ENCODE measurements at places on chromosomes 4 and X. TPM values are rescaled to one million over a fixed set of nuclear protein-coding genes. Genes with fewer than 3 reads are reported as not detected.

DNA sequence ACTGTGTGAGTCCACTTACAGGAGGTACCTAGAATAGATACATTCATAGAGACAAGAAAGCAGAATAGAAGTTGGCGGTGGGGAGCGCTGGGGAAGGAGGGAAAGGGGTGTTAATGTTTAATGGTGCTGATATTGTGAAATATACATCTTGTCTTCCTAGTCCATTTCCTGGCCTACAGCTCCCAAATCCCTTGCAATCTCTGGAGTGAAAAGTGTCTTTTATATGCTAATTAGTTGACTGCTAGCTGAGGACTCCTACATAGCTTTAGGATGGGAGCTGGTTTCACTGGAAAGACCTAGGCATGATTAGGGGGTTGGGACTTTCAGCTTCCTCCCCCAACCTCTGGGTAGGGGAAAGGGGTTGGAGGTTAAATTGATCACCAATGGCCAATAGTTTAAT is 36.0 kb downstream of the FUNDC1 start:
- no peak for DNase-seq

GRCh38 chrX:20313899-20314298 is 47.2 kb upstream of the RPS6KA3 start:
- no peak for DNase-seq

- DNase-seq, result no peak
These were observed 246.4 kb downstream of the SH2D1A start for GRCh38 chrX:124592744-124593143.

GRCh38 chrX:150293311-150294013 is 69.7 kb upstream of the MAMLD1 start:
- no peak for DNase-seq

Gene RASL11B
- not detected for total RNA-seq

GRCh38 chrX:25523574-25524540 is 508.1 kb upstream of the ARX start:
- no peak for DNase-seq

Gene NDUFB11
- total RNA-seq, result 93.5 TPM

DNA sequence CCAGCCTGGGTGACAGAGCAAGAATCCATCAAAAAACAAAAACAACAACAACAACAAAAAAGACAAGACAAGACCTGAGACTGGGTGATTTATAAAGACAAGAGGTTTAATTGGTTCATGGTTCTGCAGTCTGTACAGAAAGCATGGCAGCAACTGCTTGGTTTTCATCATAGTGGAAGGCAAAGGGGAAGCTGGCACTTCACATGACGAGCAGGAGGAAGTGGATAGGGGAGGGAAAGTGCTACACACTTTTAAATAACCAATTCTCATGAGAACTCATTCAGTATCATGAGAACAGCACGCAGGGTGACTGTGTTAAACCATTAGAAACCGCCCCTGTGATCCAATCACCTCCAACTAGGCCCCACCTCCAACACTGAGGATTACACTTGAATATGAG is 28.4 kb upstream of the SLC10A7 start:
- no peak for DNase-seq

DNA sequence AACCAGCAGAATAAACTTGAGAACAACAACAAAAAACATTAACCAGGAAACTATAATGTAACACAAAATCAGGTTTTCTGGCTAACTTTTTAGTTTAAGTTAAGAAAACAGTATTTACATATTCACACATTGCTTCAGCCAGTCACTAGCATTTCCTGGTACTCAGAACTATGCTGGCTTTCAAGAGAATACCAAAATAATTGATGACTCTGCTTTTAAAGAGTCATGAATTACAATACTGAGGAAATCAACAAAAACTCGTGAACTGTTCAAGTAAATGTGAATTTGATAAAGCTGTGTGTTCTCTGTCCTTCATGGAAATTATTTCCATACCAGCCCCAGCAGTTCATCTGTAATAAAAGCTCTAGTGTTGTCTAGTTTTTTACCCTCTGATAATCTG is 27.4 kb downstream of the PRSS12 start:
- no peak for DNase-seq

GRCh38 chrX:38651625-38652601 is 90.6 kb downstream of the TSPAN7 start:
- no peak for DNase-seq

DNA sequence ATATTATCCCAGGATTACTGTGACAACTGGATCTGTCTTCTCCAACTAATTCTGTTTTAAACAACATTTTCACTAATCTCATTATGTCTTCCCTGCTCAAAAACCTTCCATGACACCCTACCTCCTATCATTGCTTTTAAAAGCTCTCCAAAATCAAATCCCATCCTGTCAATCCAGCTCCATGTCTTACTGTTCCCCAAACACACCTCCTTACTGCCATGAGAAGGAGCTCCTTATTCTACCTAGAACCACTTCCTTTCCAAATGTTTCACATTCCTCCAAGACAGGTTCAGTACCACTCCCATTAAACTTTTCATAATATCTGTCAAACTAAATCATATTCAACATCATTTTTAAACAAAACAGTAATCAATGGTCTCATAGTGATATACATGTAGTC is 66.9 kb upstream of the WDR17 start:
- DNase-seq, result no peak

GRCh38 chrX:71000139-71000538 is 68.0 kb downstream of the SNX12 start:
- DNase-seq, result no peak

GRCh38 chrX:17499512-17499911 is 124.5 kb downstream of the NHS start:
- no peak for DNase-seq

GRCh38 chr4:71537551-71538065 is 198.8 kb downstream of the SLC4A4 start:
- no peak for DNase-seq

Gene LIAS
- total RNA-seq, result 34.0 TPM

- no peak for DNase-seq
These were observed 79.9 kb downstream of the SLC7A11 start for GRCh38 chr4:138162259-138162658.

Gene SMARCAD1
- total RNA-seq, result 37.2 TPM

Gene PLP2
- total RNA-seq, result 95.2 TPM

- DNase-seq, result no peak
These were observed 104.1 kb upstream of the CASK start for GRCh38 chrX:42027367-42028000.

- DNase-seq, result no peak
These were observed 68.5 kb downstream of the ATP10D start for GRCh38 chr4:47553329-47554125.

GRCh38 chr4:143335979-143336780 is 496 bp upstream of the GAB1 start:
- no peak for DNase-seq

Gene MAGEB1
- not detected for total RNA-seq

Gene RTL9
- total RNA-seq, result not detected

Gene TRIM75
- not detected for total RNA-seq

DNA sequence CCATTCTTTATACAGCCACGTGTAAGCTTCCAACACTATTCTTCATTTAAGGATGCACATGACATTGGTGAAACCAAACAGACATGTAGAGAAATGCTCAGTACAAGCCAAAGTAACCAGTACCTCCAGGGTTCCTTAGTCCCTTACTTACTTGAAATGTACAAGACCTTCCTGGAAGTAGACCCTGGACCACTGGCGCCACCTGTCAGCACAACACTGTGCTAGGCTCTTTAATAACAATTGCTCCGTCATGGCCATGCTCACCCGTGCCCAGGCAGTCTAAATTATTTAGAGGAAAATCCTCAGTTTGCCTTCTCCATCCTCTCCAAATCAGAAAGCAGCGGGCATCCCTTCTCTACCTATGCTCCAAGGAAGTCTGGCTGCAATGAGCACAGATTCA is 52.7 kb downstream of the ADGRA3 start:
- no peak for DNase-seq

Gene MBNL3
- total RNA-seq, result 31.2 TPM

Gene F9
- not detected for total RNA-seq

Gene CT45A10
- not detected for total RNA-seq

Gene DSPP
- not detected for total RNA-seq

Gene TMEM47
- not detected for total RNA-seq

DNA sequence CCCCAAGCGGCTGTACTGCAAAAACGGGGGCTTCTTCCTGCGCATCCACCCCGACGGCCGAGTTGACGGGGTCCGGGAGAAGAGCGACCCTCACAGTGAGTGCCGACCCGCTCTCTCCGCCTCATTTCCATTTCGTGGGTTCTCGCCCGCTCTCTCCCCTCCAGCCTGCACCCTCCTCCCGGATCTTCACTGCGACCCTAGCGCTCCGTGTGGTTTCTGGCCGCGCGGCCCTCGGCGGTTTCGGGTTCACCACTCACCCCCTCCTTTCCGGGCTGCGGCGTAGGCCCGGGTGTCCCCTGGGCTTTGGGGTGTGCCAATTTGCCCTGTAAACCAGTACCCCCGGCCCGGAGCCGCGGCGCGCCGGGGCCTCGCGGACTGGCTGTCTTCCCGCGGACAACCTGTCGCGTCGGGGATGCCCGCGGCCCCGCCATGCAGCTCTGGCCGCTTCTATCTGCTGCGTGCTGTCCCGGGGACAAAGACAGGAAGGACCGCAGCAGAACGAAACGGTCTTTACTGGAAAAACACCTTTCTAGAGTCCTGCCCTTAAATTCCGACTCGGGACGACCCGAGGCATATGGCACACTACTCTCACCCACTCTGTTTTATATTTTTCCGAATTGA is 737 bp downstream of the FGF2 start:
- DNase-seq, result peak; percentile 4

Gene INTU
- total RNA-seq, result 0.38 TPM

Gene RENBP
- 3.5 TPM for total RNA-seq

Gene PLAC1
- not detected for total RNA-seq

DNA sequence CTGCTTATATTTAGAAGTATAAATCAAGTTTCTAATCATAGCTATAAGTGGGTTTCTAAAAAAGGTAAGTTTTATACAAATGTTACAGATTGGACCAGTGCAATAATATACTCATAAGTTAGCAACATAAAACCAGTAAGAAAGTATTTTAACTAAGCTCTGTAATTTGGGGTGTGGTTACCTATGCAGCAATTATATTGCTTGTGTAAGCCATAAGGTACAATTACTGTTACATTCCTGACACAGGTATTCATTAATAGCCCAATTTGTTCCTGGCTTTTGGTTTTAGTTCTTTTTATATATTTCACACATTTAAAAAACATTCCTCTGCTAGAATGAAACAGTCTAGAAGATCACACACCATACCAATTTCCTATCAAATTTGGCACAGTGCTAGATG is 115.1 kb downstream of the FRYL start:
- DNase-seq, result no peak

GRCh38 chrX:13693341-13693961 is 4.5 kb downstream of the RAB9A start:
- no peak for DNase-seq

DNA sequence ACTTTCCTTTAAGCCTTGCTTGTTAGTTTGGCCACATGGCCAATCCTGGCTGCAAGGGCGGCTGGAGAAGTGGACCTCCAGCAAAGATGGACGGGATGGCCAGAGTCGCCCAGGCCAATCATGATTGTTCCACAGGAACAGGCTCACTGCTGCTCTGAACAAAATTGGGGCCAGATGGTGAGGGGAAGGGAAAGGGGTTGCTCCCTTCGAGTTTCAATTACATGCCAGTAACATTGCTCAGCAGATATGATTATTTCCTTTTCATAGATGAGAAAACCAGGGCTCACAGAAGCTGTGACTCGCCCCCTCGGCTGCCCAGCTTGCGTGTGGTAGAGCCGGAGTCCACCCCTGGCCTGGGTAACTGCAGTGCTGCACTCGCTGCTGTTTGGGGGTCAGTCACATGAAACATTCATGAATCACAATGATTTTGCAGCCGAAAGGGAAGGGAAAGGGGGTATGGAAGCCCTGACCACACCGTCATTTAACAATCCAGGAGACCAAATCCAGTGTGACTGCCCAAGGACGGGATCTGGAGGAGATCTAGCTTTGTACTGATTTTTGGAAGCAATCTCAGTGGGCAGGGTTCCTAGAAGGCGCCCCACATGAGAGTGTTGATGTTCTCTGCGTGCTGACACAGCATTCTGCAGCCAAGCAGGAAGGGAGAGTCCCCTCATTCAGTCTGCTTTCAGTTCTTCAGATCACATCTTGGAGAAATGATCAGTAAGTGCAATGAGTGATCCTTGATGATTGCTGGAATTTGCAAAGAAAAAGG is 77.3 kb upstream of the MSX1 start:
- DNase-seq, result no peak

- DNase-seq, result no peak
These were observed 383 bp upstream of the TBC1D19 start for GRCh38 chr4:26583538-26583864.

DNA sequence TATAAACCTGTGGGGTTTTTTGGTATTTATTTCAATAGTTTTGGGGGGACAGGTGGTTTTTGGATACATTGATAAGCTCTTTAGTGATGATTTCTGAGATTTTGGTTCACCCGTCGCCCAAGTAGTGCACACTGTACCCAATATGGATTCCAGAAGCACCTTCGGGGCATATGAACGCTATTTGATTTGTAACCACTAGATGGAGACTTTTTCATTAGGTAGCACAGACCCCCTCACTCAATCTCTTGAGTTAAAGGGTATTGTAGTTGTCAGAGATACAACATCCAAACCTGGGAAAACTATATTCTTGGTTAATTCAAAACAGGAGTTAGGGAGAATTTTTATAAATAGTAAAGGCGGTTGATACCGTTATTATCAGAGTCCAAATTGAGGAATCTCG is 79.8 kb downstream of the SPANXN3 start:
- DNase-seq, result no peak

DNA sequence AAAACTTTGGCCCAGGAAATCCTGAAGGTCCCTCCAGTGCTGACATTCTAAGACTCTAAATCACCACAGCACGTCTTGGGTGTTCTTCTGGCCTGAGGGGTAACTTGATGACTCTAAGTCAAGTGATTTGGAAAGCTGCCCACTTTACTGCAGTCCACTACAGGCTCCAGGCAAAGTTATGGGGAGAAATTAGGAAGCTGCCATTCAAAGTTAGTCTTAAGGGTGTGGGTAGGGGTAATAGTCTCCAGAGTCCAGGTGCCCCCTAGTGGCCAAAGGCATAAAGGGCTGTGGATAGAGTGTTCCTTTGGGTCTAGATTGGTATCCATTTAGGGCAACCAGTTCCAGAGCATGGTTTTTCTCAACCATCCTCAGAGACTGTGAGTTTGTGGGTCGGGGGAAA is 38.7 kb upstream of the SLC16A2 start:
- DNase-seq, result peak; percentile 20

Gene TXK
- total RNA-seq, result 6.4 TPM

DNA sequence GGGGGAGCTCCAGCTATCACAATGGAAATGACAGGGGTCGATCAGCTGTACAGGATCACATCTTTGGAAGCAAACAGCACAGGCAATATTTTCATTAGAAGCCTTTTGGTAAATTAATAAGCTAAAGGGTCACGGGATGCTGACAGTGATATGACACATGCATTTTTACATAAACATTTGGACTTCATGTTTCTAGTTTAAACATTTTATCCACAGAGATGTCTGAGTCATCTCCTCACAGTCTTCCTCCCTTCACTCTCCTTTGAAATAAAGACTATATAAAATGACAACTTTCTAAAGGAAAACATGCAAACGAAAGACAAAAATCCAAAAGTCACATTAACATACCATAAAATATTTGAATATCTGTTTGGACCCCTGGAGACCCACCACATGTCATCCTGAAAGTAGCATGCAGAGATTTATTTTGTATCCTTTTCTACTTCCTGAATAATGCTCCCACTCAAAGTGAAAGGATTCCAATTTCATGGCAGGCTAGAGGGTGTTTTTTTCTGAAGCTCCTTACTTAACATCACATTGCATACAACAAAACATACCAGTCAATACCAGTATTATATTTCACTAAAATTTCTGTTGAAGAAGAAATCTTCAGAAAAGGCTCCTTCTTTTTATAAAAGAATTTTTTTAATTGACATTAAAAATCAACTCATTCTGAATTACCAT is 200.1 kb upstream of the PPARGC1A start:
- DNase-seq, result no peak

Gene FGFR3
- total RNA-seq, result 0.07 TPM

All from CD8-positive, alpha-beta memory T cell (primary cell).